ENCODE measurements at places on chromosomes 12 and 14. TPM values are rescaled to one million over a fixed set of nuclear protein-coding genes. Genes with fewer than 3 reads are reported as not detected.

The BICD1 gene
- total RNA-seq, result 41.3 TPM

The CLEC2A gene
- total RNA-seq, result not detected

The PPP1CC gene
- total RNA-seq, result 110 TPM

The PTPRR gene
- 5.5 TPM for total RNA-seq

The INHBE gene
- not detected for total RNA-seq

The CEP170B gene
- total RNA-seq, result 28.8 TPM

GRCh38 chr14:89443042-89443629, 26.1 kb upstream of the FOXN3 start:
- H3K4me3 ChIP-seq, result no peak overlapping the region
- DNase-seq, result no peak
- no peaks in the 10 kb centered on the region for H3K27me3 ChIP-seq
- H3K27ac ChIP-seq, result no peak overlapping the region
- no peaks in the 10 kb centered on the region for H3K36me3 ChIP-seq

DNA sequence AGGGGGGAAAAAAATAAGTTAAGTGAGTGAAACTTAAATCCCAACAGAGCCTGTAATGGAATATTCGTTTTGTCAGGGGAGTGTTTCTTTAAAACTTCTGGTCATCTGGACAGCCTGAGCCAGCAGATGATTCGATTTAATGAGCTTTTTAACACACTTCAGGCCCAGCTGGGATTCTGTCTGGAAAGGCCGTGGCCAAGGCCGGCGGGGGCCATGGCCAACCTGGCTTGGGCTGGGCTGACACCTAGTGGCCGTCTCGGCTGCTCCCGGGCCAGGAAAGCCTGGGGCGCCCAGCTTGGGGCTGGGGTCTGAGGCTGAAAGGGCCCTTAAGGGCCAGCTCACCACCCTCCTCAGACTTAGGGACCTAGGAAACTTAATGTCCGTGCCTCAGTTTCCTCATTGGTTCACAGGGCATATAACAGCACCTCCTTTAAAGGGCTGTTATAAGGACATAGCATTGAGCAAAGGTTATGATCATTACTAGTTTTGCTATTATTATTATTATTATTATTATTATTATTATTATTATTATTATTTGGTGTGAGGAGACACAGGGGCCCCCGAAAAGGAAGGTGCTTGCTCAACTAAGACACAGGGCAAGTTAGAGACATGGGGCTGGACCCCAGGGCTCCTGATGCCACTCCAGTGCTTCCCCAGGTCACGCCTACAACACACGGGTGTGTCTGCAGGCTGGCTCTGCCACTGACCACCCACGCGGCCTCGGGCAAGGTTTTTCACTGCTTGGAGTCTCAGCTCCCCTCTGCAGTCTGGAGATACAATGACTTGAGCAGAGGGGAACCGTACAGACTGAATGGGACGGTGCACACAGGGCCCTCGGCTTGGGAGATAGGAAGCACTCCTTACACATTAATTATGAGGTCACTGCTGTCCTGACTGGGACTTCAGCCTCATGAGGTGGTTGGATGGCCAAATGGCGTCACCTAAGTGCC, 84.0 kb downstream of the SYNE3 start:
- H3K27ac ChIP-seq, result no peak overlapping the region
- no peaks in the 10 kb centered on the region for H3K36me3 ChIP-seq
- no peaks in the 10 kb centered on the region for H3K27me3 ChIP-seq
- no peak overlapping the region for H3K4me3 ChIP-seq
- peak; percentile 38 for DNase-seq
- H3K4me1 ChIP-seq, result no peaks in the 10 kb centered on the region

DNA sequence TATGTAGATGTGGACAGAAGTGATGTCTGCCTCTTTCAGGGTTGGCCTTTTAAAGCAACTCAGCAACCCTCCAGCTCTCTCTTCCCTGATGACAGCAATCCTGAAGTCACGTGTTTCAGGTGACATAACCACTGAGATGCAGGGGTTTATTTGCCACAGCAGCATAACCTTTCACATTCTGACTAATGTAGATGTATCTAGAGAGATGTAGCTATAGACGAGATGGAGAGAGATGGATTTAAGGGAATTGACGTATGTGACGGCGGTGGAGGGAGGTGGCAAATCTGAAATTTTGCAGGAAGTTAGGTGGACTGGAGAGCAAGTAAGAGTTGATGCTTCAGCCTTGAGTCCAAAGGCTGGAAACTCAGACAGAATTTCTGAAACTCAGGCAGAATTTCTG, 126.0 kb downstream of the ZFP36L1 start:
- no peaks in the 10 kb centered on the region for H3K36me3 ChIP-seq
- H3K4me1 ChIP-seq, result peaks cover 12% of the 10 kb centered on the region
- H3K27me3 ChIP-seq, result no peaks in the 10 kb centered on the region

- peaks cover 9% of the 10 kb centered on the region for H3K27me3 ChIP-seq
- no peak for DNase-seq
- no peak overlapping the region for H3K27ac ChIP-seq
- H3K4me1 ChIP-seq, result no peaks in the 10 kb centered on the region
- no peaks in the 10 kb centered on the region for H3K36me3 ChIP-seq
Measured at GRCh38 chr14:77177702-77178101, 3.9 kb upstream of the TMEM63C start.

GRCh38 chr14:83255015-83255726, 1721.5 kb upstream of the SEL1L start:
- no peak for DNase-seq
- H3K27me3 ChIP-seq, result no peaks in the 10 kb centered on the region
- H3K4me3 ChIP-seq, result no peak overlapping the region
- no peaks in the 10 kb centered on the region for H3K36me3 ChIP-seq

GRCh38 chr12:128829861-128830504, 6.2 kb upstream of the SLC15A4 start:
- H3K4me1 ChIP-seq, result no peaks in the 10 kb centered on the region
- no peak overlapping the region for H3K4me3 ChIP-seq
- no peak overlapping the region for H3K27ac ChIP-seq
- DNase-seq, result no peak
- no peaks in the 10 kb centered on the region for H3K36me3 ChIP-seq

DNA sequence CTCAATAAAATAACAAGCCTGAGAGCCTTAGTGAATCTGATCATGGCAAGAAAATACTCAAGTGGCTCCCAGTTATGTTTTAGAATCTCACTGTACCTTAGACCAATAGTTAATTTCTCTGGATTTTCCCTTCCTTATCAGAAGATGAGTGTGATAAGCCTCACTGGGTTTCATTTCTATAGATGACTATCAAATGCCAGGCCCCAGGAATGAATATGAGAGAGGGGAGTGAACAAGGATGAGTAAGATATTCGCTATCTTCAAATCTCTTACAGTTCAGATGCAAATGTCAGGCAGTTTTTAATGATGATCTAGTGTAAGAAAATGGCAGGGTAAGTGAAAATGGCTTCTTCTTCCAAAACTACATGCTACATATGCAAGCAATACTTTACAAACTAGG, 26.1 kb upstream of the OR10P1 start:
- no peaks in the 10 kb centered on the region for H3K4me1 ChIP-seq
- no peak overlapping the region for H3K27ac ChIP-seq
- no peak for DNase-seq
- no peaks in the 10 kb centered on the region for H3K36me3 ChIP-seq
- H3K4me3 ChIP-seq, result no peak overlapping the region

- H3K4me1 ChIP-seq, result no peaks in the 10 kb centered on the region
- no peak for DNase-seq
- H3K36me3 ChIP-seq, result no peaks in the 10 kb centered on the region
- no peaks in the 10 kb centered on the region for H3K27me3 ChIP-seq
- H3K27ac ChIP-seq, result peak overlapping the region; percentile 2
Measured at GRCh38 chr12:121927813-121928212, 9.4 kb downstream of the CFAP251 start.

DNA sequence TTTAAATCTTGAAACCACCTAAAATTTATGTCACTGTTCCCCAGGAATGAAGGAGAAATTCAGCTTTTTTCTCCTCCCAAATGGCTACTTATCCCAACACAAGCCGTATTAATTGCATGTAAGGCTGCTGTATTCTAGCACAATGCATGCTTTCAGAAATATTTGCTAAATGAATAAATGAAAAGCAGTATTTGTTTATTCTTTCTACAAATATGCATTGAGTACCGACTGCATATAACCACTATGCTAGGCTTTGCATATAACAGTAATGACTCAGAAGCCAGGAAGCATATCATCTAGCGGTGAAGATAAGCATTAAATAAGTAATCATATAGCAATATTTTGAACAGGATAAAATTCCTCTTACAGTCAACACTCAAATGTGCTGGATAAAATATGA, 5.7 kb upstream of the LRR1 start:
- H3K4me1 ChIP-seq, result peaks cover 4% of the 10 kb centered on the region
- no peaks in the 10 kb centered on the region for H3K27me3 ChIP-seq
- no peaks in the 10 kb centered on the region for H3K36me3 ChIP-seq
- DNase-seq, result no peak
- H3K27ac ChIP-seq, result no peak overlapping the region

DNA sequence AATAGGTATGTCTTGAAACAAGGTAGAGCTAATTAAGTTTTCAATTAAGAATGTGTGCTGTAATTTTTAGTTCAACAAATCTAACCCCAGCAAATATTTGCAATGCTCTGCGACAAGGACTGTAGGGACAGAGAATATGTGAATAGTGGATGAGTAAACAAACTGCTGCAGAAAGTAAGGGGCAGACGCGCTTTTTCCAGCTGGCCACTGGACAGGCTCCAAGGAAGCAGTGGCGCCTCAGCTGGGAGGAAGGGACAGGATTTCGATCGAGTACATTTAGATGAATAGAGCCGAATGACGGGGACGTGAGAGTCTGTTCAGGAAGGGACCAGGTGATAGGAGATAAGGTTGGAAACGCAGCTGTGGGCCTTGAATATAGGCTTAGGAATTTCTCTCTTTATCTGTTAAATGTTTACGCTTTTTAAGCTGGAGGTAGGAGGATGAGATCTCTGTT, 69.3 kb downstream of the ELK3 start:
- no peaks in the 10 kb centered on the region for H3K36me3 ChIP-seq
- no peak for DNase-seq
- H3K27me3 ChIP-seq, result no peaks in the 10 kb centered on the region
- peak overlapping the region; percentile 1 for H3K27ac ChIP-seq
- H3K4me3 ChIP-seq, result no peak overlapping the region

GRCh38 chr12:28540324-28540714, 350.1 kb downstream of the CCDC91 start:
- H3K27me3 ChIP-seq, result no peaks in the 10 kb centered on the region
- no peaks in the 10 kb centered on the region for H3K36me3 ChIP-seq
- no peak overlapping the region for H3K4me3 ChIP-seq

All from uterus (tissue), 4 donors.